Fibroblast of skin of right quadriceps (primary cell): ENCODE measurements at places on chromosomes 2 and 18.

DNA sequence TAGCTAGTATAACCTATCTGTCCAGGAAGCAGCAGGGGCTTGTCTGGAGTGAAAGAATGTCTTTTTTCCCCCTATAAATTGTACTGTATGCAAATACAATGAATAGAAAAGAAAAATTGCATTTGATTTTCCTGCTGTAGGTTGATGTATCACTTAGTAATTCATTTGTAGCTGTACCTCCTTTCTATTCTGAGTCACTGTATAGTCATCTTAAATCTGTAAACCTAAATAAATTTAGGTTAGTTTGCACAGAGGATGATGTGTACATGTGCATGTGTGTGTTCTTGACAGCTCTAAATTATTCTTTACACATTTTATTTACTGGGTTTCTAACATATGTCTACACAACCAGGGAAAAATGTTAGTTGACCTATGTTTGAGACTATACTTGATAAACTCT is 478.7 kb upstream of the CNTNAP5 start:
- DNase-seq, result no peak

DNA sequence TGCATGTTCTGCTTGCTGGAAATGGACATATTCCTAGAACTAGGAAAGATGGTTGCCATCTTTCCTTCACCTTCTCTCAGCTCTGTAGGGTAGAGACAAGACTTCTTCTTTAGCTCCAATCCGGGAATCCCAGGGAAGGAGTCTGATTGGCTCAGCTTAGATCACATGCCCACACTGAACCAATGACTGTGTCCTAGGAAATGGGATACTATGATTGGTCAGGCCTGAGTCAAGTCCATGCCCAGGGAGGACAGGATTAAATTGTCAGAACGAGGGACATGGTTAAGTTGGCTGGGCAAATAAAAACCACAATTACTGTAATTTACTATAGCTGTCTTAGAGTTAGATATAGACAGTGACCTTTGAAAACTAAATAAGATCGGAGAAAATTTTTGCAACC is 31.4 kb downstream of the SEMA4F start:
- no peak for DNase-seq

DNA sequence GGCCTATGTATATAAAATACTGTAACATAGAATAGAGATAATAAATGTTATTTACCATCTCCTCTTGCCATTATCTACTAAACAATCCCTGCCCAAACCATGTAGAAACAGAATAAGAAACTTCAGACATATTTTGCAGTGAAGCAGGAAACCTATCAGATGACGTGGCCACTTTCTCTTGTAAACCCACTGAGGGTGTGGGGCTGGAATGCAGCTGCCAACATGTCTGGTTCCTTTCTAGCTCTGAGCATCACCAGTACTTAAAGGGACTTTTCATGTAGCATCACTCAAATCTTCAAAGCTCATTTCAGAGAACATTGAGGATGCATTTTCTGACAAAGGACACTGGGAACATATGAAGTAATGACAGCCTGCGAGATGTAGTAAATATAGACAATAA is 251.8 kb downstream of the LPIN1 start:
- DNase-seq, result peak; percentile 76

- no peak for DNase-seq
Measured at GRCh38 chr18:9653390-9653789, 39.0 kb upstream of the PPP4R1 start.

- DNase-seq, result peak; percentile 41
Measured at GRCh38 chr2:113219889-113220641, 46.3 kb downstream of the PSD4 start.

DNA sequence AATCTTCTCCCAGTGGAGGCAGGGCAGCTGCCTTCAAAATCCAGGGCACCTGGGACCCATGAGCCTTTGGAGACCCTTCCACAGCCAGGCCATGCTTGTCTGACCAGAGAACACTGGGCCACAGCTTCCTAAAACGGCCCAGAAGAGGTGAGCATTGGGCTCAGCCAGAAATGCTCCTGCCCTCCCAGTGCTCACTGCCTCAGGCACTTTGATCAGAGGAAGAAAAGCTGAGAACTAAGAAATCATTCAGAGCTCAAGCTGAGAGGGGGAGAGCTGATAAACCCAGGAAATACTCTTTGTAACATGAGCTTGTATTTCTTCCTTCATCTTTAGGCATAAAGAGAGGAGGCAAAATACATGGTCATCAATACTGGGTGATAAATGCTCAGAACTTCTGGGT is 365.5 kb upstream of the KLHL29 start:
- DNase-seq, result no peak

GRCh38 chr2:174259981-174260380 is 11.6 kb upstream of the OLA1 start:
- DNase-seq, result peak; percentile 77

- no peak for DNase-seq
Measured at GRCh38 chr2:25184254-25184653, 15.9 kb upstream of the POMC start.

- no peak for DNase-seq
Measured at GRCh38 chr18:79900610-79901570, 50.6 kb downstream of the SLC66A2 start.

GRCh38 chr2:216418981-216419380 is 6.7 kb downstream of the SMARCAL1 start:
- no peak for DNase-seq

- no peak for DNase-seq
Measured at GRCh38 chr2:232927032-232927792, 57.1 kb downstream of the SNORC start.

DNA sequence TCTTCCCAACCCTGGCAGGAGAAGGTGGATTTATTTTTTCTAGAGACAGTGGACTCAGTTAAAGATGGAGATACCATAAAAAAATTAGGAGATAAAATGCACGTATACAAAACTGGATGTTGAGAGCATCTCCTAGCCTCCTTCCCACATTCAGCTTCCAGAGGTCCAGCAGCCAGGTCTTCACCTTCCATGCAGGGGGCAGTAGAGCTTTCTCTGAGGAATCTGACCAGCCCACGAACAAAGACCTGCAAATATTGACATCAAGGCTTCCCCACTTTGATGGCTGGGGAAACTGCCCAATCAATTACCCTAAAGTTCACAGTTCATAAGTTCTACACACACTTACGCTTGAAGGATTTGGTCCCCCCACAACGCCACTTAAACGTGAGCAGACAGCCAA is 24.5 kb downstream of the AQP4 start:
- DNase-seq, result no peak

DNA sequence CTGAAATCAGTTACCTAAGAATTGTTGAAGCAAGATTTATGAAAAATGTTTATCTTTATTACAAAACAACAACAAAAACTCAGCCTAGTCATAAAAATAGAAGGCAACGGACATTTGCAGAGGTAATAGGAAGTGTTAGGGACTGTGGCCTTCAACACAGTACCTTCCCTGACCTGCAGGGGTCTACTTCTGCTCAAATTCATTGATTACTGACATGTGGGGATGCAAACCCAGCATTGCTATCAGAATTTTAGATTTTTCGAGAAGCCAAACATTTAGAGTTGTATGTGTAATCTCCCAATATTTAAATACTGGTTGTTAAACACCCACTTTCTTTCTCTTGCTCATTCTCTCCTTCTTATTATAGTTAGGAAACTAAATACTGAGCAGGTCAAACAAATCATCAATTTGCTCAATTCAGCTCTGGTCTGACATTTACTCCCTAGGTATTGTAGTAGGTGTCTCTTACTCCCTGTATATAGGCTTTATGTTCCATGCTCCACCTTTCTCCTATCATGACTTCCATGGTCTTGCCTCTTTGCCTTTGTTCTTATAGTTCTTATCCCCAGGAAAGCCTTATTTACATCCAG is 198.5 kb downstream of the UBE2E3 start:
- DNase-seq, result no peak

DNA sequence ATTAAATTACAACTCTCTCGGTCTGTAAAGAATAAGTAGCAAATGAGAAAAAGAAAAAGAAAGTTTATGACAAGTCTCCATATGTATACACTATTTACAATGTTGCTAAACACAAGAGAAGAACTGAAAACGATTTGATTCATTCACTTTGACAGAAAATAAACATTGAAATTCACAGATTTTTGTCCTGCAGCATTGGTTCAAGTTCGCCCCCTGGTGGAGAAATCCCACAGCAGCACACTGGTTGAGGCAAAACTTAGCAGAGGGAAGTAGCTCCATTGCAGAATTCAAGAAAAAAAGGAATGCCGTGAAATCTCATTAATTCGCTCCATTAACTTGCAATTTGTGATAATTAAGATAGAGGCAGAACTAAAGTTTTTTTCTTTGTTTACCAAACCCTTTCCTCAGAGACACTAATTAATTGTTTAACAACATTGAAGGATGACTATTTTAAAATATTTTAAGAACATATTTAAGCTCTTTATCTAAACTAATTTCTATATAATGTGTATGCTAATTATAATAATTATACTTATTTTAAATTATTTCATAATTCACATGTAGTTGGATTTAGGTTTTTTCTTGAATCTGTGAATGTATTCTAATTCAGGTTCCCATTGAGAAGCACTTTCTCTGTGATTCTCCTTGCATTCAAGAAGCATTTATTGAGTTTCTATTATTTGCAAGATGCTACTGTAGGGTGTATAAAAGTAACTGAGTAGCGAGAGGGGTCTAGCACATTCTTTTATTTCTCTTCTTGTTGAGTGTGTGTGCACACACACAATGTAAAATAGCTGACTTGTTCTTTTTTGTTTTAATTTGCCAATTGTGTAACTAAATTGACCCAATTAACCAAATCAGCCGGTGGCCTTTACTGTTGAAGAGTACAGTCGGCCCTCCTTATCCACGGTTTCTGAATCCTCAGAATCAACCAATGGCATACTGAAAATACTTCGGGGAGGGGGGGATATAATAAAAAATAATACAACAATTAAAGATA is 74.1 kb downstream of the COL4A3 start:
- peak; percentile 54 for DNase-seq

- DNase-seq, result no peak
Measured at GRCh38 chr18:25261768-25262167, 90.2 kb downstream of the ZNF521 start.

DNA sequence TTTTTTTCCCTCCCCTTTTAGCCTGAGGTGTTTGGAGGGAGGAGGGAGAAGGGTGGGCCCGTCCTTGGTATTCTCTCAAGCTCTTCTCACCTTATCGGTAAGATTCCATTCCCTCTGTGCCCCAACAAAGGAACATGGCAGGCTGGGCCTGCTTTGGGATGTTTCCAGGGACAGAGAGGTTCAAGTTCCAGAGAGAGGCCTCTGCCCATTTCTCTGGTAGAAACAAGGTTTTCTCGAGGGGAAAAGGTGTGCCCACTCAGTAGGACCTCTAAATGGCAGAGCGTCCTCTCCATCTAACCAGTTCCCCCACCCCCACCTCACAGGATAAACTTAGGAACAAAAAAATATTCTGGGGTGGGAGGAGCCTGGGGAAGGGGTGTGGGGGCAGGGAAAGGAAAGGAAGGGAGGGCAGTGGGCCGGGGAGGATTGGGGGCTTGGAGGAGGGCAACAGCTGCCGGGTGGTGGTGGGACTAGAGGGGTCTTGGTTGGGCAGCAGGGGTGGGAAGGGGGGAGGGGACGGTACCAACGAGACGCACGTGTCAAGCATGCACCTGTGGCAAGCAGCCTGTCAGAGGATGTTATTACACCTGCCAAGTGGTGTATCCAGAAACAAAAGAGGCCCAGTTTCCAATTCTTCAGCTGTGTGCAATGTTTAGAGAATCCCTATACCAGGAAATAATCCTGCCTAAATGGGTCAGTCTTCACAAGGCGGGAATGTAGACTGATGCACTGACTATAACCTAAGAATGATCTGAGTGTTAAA is 2.1 kb downstream of the PCBP1 start:
- peak; percentile 32 for DNase-seq

GRCh38 chr18:69956057-69956456 is 8.4 kb upstream of the CD226 start:
- peak; percentile 58 for DNase-seq

DNA sequence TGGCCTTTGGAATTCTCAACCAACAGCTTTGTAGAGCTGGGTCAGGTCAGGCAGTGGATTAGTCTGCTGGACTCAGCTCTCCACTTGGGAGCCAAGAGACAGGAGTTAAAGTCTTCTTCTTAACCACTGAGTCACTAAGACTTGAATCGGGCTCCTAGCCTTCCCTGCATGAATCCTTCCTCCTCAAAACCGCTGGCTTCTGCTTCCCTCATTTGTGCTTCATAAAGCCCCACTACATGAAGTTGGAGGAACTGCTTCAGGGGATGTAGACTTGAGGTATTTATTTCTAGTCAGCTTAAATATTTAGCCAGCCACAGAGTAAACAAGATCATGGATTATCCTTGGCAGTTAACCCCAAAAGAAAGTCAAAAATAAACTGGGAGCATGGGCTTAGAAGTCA is 536.3 kb upstream of the TNP1 start:
- DNase-seq, result peak; percentile 34

DNA sequence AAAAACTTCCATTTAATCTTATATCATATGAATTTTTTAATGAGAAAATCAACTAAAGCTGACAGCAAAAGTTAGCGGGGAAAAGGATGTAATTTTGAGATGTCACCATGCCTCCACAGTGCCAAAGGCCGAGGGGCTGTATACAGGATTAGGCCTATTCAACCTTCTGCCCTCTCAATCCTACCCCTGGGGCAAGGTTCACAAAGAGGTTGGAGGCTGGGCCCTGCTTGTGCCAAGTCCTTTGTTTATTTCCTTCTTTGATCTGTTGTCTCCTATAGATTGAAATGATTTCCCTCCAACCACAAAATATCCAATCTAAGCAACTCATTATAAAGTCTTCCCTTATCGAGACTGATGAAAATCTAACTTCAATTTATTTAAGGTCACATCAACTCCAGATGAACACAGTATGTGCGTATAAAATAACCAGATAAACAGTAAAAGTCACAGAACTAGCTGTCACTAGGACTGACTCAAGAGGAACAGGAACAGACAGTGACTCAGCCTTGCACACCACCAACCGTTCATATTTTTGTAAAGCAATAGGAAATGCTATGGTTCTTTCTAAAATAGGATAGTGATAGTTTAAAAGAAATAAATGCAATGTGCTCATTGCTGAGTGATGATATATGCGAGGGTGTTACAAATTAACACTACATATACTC is 95.8 kb downstream of the SLC25A12 start:
- DNase-seq, result peak; percentile 65

- peak; percentile 78 for DNase-seq
Measured at GRCh38 chr2:40096360-40096759, 317.3 kb upstream of the THUMPD2 start.

GRCh38 chr2:241358470-241358869 is 2.4 kb downstream of the FARP2 start:
- no peak for DNase-seq

GRCh38 chr2:229627728-229628127 is 86.6 kb downstream of the DNER start:
- DNase-seq, result no peak

DNA sequence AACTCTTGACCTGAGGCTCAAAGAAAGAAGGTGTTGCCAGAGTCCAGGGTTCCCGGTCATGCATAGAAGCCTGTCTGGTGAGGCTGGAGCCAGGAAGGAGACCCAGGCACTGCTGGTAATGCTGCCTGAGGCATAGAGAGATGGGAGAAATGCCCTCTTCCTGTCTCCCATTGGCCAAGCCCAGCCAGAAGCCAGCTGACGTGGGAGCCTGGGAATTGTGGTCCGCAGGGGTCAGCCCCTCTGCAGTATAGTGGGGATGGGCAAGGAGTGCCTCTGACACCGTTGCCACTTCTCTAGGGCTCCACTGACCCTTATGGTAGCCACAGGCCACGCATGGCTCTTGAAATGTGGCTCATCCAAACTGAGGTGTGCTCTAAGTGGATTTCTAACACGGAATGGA is 95.7 kb downstream of the CTIF start:
- DNase-seq, result no peak
